Stimulated activated CD4-positive, alpha-beta T cell treated with anti-CD3 and anti-CD28 coated beads, Interleukin-15, amount 100 ng/mL, for 1 hour (primary cell): ENCODE measurements at places on chromosomes 12 and 14.

GRCh38 chr14:104749111-104749649 is 3.8 kb upstream of the SIVA1 start:
- DNase-seq = no peak

- DNase-seq = no peak
These were observed 74.2 kb upstream of the TTC7B start for GRCh38 chr14:90890322-90891020.

DNA sequence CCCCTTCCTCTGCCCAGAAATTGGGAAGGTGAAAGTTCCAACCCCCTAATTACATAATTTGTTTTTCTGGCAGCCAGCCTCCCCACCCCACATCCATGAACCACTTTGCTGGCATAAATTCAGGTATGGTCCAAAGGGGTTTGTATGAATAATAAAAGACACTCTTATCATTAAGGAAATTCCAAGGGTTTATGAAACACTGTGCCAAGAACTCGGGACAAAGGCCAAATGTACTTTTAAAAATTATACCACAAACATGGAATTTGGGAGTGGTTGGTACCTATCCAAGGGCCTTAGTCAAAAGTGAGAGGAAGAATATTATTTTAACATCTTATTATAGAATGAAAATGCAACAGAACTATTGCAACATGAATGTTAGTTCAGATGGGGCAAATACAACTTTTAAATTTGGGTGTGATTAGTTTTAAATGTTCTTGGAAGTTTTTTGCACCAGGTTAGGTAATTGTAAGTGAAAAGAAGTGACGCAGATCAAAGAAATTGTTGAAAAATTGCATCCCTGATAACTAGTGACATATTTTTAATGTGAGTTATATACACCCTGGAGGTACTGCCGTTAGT is 217.8 kb downstream of the TMEM117 start:
- DNase-seq = no peak

DNA sequence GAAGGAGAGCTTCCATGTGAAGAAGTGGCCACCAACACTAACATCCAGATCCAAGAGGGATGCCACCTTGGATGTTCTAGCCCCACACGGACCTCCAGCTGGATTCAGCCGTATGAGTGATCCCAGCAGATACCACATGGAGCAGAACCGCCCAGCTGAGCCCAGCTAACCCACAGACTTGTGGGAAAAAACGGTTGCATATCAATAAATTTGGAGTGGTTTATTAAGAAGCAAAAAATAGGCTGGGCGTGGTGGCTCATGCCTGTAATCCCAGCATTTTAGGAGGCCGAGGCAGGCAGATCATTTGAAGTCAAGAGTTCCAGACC is 11.9 kb upstream of the IFT81 start:
- no peak for DNase-seq

- no peak for DNase-seq
These were observed 502.5 kb downstream of the VRK1 start for GRCh38 chr14:97299661-97300060.

DNA sequence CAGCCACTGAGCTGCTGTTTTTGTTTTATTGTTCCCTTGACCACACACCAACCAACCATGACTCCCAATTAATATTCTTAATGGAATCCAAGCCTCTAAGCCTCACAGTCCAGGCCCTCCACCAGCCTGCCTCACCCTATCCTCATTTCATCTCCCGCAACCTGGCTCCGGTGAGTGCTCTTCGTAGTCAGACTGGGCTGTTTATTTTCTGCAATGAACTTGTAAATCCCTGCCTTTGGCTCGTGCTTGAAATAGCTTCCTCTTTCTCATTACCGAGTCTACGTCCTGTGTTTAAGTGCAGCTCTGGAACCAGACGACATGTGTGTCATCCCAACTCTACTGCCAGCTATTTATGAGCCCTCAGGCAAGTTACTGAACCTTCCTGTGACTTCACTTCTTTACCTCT is 12.4 kb upstream of the ETFBKMT start:
- no peak for DNase-seq

- DNase-seq = no peak
These were observed 11.4 kb downstream of the CLECL1 start for GRCh38 chr12:9721394-9722092.

DNA sequence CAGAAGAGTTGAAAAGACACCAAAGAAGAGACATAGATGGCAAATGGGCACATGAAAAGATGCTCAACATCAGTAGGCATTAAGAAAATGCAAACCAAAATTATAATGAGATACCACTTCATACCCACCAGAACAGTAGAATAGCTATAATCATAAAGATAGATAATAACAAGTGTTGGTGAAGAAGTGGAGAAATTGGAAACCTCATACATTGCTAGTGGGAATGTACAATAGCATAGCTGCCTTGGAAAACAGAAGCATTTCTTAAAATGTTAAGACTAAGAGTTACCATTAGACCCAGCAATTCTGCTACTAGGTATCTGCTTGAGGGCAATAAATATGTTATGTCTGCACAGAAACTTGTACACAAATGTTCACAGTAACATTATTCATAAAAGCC is 78.8 kb downstream of the ACADS start:
- DNase-seq = no peak

DNA sequence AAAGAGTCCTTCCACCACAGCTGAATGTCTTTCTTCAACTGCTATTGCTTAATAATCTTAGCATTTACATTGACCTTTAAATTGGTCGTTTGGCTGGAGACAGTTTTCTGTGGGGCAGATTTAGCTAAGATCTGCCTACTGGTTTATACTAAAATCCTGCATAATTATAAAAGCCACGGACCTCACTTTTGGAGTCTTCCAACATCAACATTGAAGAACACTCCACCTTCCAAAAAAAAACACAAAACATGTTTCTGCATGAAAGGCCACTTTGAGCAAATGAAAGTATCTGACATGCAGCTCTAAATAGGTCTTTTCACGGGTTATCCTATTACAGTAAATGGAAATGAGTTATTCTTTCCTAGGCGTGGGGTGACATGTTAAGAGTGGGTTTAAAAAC is 57.0 kb upstream of the KRR1 start:
- DNase-seq = no peak

GRCh38 chr14:76718306-76719040 is 42.8 kb upstream of the VASH1 start:
- no peak for DNase-seq

GRCh38 chr14:91396959-91397815 is 20.4 kb downstream of the CCDC88C start:
- no peak for DNase-seq

- DNase-seq = no peak
These were observed 458.8 kb upstream of the SOX5 start for GRCh38 chr12:24408305-24408704.
